ENCODE measurements at places on chromosomes 11 and 22.

GRCh38 chr11:107988397-107989158 lies 20.1 kb upstream of the CUL5 start:
- no peak for DNase-seq

GRCh38 chr11:11493698-11494097 lies 128.1 kb downstream of the GALNT18 start:
- DNase-seq, result no peak

- no peak for DNase-seq
Observed at GRCh38 chr22:36753120-36753802, 22.7 kb downstream of the IFT27 start.

DNA sequence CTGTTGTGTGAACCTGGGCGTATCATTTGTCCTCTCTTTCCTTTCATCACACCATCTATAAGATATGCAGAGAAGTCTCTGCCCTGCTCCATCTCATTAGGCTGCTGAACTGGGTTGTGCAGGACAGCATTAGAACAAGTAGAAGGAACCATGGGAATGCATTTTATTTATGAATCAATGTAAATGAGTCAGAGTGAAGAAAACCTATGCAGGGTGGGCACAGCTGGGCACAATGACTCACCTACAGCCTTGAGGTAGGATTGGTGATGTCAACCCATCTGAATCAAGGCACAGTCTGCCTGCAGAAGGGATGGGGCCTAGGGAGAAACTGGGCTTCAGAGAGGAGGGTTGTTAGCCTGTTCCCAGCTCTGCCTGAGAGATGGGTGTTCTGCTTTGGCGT lies 123.4 kb downstream of the CSNK2A3 start:
- no peak for DNase-seq

DNA sequence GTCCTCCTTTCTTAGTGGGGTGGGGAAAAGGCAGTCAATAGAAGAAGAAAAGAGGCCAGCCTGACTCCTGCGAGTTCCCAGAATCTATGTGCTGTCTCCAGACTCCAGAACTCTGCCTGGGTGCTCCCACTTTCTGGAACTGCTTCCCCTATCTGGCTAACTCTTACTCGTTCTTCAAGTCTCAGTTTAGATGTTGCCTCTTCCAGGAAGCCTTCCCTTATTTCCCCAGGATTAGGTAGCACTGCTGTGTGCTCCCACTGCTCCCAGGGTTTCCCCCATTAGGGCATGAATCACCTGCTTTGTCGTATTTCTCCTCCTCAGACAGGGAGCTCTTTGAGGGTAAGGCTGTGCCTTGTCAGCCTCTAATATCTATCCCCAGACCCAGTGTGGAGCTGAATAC lies 17.5 kb upstream of the SYT7 start:
- no peak for DNase-seq

DNA sequence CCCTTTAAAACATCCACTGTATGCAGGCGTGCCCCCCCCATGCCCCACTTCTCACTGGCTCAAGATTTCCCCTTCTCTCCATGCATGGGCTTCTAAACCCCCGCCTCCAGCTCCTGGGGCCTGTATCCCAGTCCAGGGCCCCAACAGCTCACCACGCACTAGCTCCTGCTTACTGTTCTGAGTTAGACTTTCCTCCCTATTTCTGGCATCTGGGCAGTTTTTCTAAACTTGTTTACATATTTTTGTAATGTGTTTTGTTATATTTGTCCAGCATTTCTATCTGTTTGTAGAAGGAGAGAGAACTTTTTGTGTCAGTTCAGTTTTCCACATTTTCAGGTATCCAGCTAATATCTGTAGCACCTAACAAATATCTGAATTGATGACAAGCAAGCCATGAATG lies 178.5 kb downstream of the SPON1 start:
- no peak for DNase-seq

GRCh38 chr11:18696638-18697225 lies 1.8 kb upstream of the TMEM86A start:
- DNase-seq, result no peak

DNA sequence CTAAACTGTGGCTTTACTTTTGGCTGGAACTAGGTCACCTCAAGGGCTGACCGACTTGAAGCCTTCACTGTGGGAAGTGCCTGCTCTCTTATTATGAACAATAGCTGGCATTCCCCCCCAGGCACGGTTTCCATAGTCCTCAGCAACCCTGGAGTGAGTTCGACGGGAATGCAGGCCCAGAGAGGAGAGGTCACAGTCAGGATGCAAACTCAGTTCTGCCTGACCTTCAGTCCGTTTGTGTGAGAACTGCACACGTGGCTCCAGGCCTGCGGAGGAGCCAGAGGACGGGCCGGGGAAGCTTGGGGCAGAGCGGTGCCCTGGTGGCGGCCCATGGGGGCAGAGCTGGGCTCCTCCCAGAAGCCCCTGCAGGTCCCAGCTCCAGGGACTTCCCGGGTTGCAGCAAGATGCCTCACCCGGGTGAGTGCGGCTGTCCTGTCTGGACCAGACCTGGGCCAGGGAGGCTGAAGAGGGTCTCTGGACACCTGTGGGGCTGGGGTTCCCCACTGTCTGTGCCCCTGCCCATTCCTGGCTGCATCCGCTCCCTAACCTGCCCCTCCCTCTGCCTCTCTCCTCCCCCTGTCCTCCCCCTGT lies 17.2 kb downstream of the SLC25A18 start:
- DNase-seq, result no peak

DNA sequence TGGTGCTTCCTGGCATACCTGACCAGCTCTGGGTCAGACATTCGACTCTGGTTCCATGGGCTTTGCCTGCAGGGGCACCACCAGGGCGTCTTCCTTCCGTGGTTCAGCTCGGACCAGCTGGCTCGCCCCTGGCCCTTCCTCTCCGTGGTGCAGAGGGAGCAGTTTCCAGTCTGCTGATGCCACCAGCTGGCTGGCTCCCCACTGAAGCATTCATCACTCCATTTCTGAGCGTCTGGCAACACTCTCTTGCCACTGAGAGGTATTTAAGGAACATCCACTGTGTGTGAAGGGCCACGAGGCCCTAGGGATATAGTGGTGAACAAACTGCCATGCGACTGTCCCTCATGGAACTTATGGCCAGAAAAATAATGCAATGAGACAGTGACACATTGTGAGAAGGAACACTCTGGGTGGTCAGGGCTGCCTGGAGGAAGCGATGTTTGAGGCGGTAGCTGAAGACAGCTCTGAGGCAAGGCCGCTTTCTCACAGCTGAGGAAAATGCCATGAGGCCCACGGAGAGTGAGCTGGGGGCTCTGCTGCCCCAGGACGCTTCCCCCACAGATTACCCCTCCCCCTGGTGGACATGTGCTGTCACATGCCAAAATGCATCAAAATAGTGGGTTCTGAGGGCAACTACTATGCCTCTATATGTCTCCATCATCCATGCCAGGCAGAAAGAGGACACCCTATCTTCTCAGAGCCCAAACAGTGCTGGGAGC lies 44.9 kb upstream of the ARFGAP3 start:
- no peak for DNase-seq

- DNase-seq, result no peak
Observed at GRCh38 chr11:6237266-6237665, 1.6 kb upstream of the CNGA4 start.

GRCh38 chr11:104798789-104799188 lies 99.5 kb downstream of the CASP12 start:
- no peak for DNase-seq

GRCh38 chr11:7538031-7538430 lies 24.2 kb downstream of the PPFIBP2 start:
- no peak for DNase-seq

- no peak for DNase-seq
Observed at GRCh38 chr11:116981266-116981885, 116.9 kb downstream of the SIK3 start.

DNA sequence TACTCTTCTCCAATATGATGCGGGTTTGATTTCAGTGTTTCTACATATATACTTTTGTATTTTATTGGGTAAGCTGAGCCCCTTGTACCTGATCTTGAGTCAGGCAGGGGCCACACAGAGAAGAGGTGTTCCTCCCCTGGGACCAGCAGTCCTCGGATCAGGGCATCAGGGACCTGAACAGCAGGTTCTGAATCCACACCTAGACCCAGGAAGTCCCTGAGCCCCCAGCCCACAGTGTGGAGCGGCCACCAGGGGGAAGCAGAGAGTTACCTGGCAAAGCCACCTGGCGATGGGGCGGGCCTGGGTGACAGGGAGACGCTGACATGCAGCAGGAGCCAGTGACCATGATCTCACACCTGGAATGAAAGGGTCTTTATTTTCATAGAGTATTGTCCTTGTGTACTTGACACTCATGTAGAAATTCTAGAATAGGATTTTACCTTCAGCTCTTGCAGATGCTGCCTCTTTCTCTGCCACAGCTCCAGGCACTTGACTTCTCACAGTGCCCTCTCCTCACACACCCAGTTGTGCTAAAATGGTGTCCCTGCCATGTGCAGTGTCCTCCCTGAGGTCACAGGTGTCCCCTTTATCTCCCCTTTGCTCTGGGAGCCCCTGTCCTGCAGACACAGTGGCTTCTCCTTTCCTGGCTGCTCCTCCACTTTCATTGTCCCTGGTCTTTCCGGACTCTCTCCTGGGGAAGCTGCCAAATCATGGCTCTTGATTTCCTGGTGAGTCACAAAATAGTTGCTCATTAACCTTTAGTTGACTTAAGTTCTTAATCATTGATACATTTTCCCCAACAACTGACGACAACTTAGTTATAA lies 48.5 kb downstream of the GGTLC2 start:
- DNase-seq, result peak; percentile 71

DNA sequence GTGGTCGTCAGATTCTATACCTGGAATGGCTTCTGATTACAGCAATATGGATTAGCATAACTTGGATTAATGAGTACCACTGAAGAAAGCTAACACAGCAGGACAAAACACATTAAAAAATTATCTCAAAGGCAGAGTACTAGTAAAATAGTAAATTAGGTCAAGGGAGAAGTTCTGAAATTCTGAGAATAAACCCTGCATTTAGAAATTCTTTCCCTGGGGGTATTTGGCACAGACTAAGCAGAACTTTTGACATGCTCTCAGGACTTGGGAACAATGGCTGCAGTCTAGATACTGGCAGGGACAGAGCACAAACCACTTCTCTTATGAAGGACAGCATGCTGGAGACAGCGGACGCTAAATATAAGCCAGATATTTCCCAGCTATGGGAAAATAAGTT lies 85.6 kb upstream of the GRIA4 start:
- DNase-seq, result no peak

Measured in activated B cell treated with CpG ODN at 0.5 μM for 24 hours (primary cell).